ENCODE measurements at places on chromosomes 12 and 14.
A peak's percentile ranks its signal among the peaks of the same experiment; 100 is the strongest.

DNA sequence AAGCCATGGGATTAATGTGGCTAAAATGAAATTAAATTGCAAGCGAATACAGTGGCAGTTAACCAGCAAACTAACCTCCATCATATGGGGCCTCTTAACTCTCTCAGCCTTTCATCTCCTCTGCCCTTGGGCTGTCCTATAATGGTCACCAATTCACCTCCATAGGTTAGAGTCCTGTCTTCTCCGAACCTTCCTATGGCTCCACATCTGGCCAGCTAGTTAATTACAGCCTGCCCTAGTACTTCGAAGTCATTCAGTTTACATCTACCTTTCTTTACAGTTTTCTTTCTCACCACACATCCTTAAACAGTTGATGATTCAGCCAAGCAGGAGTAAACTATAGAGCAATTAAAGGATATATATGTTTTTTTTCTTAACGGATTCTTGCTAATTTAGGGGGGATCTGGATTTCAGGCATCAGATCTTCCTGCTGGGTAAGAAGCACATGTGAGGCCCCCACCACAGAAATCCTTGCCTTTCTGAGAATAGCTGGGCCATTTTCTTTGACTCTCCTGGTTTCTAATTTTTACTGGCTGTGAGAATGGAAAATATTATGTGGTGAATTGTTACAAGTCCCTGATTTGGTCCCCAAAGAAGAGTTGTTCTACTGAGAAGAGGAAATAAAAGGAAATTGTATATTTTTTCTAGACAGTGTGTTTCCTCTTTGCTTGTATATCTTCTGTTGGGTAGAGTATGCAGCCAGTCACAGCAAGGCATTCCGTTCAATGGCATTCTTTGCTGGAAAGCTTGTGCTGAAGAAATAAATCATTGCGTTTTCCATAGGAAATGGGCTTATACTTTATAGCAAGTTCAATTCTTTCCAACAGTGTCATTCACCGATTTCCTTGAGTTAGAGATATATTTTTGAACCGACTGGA lies 16.7 kb downstream of the HMGA2 start:
- DNase-seq: no peak

DNA sequence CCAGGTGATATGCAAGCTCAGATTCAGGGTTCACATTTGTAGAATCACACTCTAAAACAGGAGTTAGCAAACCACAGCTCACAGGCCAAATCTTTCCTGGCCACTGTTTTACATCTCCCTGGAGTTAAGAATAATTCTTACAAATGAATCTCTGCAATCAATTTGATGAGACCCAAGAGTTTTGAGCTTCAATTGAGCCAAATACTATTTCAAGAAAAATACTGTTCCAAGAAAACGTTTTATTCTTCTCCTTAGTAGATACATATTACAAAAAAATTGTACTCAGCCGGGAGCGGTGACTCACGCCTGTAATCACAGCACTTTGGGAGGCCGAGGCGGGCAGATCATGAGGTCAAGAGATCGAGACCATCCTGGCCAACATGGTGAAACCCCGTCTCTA lies 2.5 kb downstream of the PTGDR start:
- DNase-seq: no peak

- DNase-seq: no peak
These were observed 16.4 kb upstream of the EVL start for GRCh38 chr14:100048786-100049185.

- peak; percentile 43 for DNase-seq
These were observed 795 bp downstream of the STAT6 start for GRCh38 chr12:57110104-57111030.

GRCh38 chr14:68395604-68396003 lies 397.3 kb downstream of the ZFP36L1 start:
- DNase-seq: no peak

DNA sequence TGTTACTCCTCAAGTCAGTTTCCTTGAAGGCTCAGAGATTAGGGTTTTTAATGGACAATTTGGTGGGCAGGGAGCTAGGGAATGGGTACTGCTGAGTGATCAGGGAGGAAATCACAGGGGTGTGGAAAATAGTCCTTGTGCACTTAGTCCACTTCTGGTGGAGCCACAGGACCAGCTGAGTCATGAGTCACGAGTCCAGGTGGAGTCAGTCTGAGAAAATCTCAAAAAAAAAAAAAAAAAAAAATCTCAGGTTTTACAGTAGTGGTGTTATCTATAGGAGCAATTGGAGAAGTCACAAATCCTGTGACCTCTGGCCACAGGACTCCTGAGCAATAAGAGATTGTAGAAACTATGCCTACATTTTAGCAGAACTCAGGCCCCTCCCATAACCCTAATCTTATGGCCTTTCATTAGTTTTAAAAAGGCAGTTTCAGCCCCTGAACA lies 28.2 kb upstream of the AMN1 start:
- DNase-seq: no peak

- DNase-seq: no peak
These were observed 30.9 kb upstream of the TUBA1C start for GRCh38 chr12:49233842-49234526.

- DNase-seq: no peak
These were observed 226.6 kb upstream of the G2E3 start for GRCh38 chr14:30332374-30332773.

GRCh38 chr12:93634416-93634815 lies 42.8 kb upstream of the CRADD start:
- DNase-seq: no peak

DNA sequence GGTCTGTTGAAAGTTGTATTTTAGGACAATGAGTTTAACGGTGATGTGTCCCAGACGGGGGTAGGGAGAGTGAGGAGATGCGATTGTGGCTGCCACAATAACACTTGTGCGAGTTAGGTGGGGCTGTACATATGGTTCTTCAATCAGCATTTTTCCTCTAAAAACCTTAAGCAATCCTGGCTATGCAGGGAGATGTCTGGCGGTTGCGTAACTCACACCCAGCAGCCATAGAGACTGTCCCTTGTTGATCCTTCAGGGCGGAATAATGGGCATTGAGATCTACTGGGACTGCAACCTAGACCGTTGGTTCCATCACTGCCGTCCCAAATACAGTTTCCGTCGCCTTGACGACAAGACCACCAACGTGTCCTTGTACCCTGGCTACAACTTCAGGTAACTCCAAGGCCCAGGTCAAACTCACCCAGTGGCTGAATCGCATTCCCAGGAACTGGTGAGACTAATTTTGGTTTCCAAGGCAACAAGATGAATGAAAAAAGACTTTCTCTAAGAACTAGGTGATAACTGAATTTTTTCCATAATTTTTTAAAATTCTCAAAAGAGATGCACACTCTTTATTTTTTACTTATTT lies 34.6 kb downstream of the P2RX7 start:
- DNase-seq: no peak

DNA sequence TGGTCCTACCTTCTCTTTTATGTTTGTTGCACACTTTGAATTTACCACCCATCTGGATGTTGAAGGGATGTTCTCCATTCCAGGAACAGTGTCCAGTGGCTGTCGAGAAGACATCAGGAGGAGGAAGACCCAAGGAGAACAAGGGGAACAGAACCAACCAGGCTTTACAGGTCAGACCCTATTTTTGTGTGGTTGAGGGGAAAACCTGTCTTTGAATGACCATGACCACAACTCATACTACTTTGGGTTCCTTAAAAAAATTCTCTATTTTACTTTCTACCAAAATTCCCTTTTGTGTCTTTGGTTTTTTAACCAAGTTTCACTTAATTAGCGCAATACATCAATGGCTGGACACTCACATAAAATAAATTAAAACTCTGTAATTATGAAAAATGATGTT lies 78.7 kb downstream of the PLXNC1 start:
- DNase-seq: no peak

- DNase-seq: no peak
These were observed 3.6 kb downstream of the EID3 start for GRCh38 chr12:104306943-104307654.

- DNase-seq: no peak
These were observed 58.0 kb downstream of the MIS18BP1 start for GRCh38 chr14:45194964-45195363.

DNA sequence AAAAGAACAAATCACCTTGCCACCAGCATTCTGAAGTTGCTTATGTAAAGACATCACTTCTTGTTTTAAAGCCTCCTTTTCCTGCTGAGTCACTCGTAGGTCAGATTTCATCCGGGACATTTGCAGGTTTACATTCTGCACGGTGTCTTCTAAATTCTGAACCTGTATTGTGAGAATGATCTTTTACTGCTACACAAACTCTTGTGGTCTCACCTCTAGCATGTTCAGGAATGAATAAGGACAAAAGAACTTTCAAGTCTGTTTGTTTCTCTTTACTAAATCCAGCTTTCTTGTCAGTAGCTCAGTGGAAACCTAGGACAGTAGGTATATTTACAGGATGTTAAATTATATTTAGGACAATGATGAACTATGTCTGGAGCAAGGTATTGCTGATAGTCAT lies 73.5 kb upstream of the SAV1 start:
- DNase-seq: no peak

- DNase-seq: no peak
These were observed 6.2 kb upstream of the ELK3 start for GRCh38 chr12:96187956-96188355.

DNA sequence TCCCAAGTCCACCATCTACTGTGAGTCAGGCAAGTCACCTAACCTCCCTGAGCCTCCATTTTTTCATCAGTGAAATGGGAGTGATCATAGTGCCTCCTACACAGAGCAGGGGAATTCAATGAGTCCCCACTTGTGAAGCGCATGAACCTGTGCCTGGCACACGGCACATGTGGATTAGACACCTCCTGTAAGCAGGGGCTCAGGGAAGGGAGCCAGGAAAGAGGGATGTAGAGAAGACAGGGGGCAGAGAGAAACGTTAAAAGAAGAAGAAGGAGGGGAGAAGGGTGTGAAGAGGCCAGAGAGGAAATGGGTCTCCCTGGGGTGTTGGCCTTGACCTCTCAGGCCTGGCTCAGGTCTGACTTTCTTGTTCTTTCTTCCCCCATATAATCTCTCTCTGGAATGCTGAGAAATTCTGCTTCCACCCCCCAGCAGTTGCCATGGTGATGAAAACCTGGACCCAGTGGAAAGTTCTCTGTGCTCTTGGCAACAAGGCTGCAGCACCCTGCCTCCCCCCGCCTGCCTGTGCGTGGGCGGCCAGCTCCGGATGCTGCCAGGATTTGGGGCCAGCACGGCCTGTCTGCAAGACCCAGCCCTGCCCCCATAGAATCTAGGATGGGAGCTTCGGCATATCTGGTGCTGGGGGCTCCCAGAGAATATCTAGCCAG lies 94.5 kb downstream of the CALM1 start:
- no peak for DNase-seq

DNA sequence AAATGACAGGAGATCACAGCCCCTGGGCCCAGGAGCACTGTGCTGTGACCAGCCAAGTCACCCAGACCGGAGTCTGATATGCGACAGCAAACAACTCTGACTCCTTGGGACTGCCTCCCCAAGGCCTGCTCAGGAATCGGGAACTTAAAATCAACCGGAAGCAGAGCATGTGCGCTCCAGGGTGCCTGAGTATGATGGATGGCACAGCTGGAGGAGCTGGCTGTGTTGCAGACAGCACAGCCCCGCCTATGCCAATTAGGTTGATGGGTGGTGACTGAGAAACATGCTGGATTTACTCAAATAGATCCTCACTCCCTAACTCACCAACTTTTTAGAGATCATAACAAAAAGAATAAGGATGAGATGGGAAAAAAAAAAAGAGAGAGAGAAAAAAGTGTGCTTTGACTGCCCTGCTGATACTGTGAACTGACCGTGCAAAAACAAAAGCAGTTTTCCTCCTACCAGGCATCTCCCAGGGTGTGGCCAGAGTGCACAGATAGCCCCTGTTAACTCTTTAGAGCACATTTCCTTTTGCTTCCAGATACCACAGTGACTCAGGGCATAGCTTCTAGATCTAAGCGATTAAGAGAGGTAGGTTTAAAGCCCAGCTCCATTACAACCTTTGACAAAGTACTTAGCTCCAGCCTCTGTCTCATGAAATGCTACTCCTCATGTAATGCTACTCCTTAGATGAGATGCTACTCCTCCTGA lies 27.4 kb upstream of the STON2 start:
- DNase-seq: no peak

DNA sequence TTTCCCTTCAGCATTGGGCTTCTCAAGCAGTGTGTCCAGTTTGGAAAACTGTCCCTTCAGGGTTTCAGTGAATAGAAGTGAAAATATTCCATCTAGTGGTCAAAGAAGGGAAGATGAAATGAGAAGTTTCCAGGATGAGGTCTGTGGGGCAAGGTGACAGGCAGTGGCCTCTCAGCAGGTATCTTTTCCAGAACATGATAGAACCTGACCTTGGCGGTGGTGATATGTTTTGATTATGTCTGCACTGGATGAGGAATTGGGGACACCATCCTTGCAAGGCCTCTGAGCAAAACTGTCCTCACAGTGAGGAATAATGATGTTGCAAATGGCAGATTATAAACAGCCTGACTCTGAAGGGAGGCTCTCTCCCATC lies 4.7 kb downstream of the GPX2 start:
- no peak for DNase-seq

DNA sequence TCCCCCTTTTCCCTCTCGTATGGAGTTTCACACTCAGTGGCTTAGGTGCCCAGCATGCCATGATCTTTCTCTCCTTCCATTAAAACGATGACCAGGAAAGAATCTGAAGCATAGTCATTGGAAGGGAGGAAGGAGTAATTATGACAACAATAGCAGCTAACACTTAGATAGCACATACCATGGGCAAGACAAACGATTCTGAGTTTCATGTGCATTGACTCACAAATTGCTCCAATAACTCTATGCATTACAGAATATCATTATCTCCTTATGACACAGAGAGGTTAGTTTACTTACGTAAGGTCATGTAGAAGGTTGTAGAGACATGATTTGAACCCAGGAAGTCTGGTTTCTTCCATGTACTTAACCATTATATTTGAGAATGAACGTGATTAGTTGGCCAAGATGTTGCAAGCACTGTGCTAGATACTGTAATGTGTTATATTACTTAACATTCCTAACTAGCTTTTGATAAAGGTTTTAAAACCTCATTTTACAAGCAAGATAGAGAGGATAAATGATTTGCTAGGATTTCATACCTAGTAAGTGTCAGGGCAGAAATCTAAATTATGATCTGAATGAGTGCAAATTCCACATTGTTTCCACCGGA lies 162.4 kb downstream of the CAND1 start:
- no peak for DNase-seq

GRCh38 chr14:61147381-61147821 lies 133.7 kb downstream of the TMEM30B start:
- DNase-seq: no peak
